Left ventricle myocardium superior (tissue), 1 donor: ENCODE measurements at places on chromosomes 2 and 18. TPM values are rescaled to one million over a fixed set of nuclear protein-coding genes. Genes with fewer than 3 reads are reported as not detected.

The TTC39C gene
- total RNA-seq = 4.1 TPM

The FEV gene
- total RNA-seq = not detected

The VRK2 gene
- total RNA-seq = 33.1 TPM

The CD226 gene
- total RNA-seq = 0.92 TPM

The MRPL33 gene
- total RNA-seq = 367 TPM

The ATP6V1C2 gene
- total RNA-seq = 2.7 TPM

The ITGB6 gene
- total RNA-seq = 4.4 TPM

GRCh38 chr18:58592223-58593214 is 36.4 kb downstream of the ALPK2 start:
- DNase-seq = peak; percentile 70

DNA sequence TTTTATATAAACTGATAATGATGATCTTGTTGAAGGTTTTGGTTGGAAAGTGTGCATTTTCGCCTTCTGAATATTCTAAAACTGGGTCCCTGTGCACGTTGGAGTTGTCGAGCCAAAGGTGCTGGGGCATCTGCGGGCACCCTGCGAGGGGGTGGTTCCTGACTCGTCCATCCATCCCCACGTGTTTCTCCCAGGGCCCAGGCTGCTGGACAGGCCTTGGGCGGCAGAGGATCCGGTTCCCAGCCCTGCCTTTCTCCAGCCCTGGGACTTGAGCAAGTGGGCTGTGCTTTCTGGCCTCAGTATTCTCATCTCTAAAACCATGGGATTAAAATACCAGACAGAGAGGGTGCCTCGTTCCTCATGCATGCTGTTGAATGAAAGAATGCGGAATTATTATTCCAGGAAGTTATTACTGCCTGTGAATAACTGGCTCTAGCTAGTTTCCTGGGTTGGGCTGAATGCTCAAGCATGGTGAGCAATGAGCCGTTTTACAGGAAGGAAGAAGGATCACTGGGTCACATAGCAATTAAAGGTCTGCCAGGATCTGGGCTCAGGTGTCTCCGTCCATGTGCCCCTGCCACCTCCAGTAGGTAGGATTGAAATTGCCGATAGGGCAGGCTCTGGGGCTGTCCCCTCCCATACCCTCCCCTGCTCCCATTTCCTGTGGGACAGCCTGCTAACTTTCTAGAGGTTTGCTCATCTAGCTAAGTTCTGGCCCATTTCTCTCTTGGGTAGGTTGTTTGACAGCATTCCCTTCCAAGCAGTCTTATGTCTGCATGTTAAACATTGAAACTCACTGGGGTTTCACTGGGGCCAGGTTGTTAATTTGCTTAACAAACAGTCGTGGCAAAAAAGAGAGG is 77.2 kb upstream of the HS6ST1 start:
- no peak for DNase-seq

GRCh38 chr18:44708451-44709083 is 27.9 kb downstream of the SETBP1 start:
- no peak for DNase-seq

- DNase-seq = no peak
Measured at GRCh38 chr18:74731097-74731496, 133.4 kb downstream of the ZNF407 start.

- DNase-seq = peak; percentile 25
Measured at GRCh38 chr2:240466579-240467148, 31.2 kb downstream of the GPC1 start.

DNA sequence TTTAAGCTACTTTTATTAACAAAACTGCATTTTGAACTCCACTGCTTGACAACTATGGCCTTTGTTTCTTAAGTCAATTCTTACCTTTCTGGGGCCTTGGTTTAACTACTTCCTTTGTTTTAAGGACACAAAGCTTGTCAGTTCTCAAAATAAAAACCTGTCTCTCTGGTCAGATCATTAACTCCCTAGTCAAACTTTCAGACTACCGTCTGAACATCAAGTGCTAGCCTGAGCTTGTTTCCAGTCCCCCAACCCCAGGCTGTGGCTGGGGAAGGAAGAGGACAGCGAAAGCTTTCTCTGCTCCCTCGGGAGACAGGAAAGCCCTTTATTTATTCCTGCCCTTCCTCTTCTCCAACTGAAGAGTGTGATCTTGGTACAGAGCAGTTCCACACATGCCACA is 1.7 kb downstream of the SH3YL1 start:
- DNase-seq = no peak

DNA sequence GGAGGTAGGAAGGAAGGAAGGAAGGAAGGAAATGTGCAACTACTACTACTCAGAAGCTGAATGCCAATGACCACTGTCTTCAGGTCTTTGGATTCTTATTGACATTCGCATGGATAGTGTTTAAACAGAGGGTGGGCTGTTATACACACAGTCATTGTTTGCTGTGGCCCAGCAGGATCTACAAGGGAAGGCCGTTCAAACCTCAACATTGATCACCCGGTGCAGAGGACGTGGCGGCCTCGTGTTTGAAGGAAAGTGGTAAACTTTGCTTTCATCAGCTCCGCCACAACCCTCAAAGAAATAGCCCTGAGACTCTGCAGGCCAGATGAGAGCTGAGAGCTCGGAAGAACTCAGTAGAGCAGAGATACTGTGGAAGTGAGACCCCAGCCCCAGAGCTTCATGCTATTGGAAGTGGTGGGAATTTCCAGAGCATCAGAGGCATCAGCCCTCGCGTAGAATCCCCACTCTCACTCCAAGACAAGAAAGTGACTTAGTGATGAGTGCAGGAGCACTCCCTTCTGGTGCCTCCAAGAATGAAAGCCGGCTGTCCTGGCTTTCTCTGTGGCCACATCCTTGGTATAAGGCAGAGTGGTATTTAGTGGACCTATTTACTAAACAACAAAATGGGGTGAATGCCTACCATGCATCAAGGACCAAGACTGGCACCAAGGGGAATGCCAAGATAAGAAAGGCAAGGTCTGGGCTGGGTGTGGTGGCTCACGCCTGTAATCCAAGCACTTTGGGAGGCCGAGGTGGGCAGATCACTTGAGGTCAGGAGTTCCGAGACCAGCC is 10.1 kb upstream of the ROCK2 start:
- no peak for DNase-seq

GRCh38 chr2:21363364-21363763 is 239.6 kb downstream of the TDRD15 start:
- no peak for DNase-seq

DNA sequence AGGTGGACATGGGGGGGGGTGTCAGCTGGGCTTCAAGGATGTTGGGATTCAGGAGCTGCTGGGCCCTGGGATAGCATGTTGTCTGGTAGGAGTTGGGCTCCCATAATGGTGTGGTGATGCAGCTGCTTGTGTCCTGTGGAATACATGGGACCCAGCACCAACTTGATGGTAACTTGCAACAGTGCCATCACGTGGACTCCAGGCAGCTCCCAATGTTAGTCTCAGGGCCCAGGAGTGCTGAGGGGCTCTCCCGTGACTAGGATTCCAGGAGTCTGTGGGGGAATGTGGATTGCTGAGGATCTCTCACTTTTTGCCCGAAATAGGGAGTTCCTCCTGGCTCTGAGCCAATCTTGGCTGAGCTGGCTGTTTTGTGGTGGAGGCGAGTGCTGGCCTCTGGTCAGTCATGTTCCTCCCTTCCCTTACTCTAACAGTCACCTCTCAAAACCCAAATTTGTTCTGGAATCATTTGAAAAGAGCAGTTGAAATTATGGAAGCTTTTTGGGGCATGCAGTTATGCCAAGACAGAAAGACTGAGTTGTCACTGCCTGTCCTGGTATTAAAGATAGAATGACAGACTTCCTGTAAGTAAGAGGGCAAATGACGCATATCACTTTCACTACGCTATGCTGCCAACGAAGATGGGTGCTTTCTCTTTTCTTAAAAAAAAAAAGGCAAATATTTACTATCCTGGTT is 607.1 kb downstream of the ADCYAP1 start:
- no peak for DNase-seq

- no peak for DNase-seq
Measured at GRCh38 chr2:180336550-180336949, 329.5 kb upstream of the CWC22 start.

DNA sequence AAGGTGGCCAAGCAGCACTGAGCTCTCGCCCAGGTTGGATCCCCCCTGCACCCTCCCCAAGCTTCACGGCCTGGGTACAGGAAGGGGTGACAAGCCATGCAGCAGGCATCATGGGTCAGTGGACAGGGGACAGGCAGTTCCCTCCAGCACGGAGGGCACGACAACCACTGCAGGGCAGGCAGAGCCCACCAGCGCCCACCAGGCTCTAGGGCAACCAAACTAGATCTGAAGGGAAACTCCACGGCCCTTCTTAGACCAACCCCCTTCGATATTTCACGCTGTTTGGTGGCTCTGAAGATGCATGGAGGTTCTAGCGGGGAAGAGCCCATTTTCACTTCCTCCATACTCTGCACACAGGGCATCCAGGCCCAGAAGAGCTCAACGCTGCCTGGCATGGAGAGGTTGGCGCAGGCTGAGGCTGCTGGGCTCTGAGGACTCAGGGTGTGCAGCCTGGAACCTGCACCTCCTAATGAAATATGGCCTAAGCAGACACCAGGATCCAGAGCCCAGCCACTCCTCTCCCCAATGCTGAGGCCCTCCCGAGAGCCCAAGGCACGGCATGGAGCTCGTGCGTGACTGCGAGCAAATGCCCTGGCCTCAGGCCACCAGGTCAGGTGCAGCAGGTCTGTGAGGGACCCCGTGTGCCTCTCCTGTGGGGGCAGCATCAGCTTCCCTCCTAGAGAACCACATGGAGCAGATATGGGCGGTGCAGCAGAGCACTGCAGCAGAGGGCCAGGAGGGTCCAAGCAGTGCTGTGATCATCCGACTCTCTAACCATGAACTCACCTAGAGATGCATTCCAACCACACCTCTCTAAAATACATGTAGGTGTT is 8.7 kb upstream of the MTERF4 start:
- no peak for DNase-seq

DNA sequence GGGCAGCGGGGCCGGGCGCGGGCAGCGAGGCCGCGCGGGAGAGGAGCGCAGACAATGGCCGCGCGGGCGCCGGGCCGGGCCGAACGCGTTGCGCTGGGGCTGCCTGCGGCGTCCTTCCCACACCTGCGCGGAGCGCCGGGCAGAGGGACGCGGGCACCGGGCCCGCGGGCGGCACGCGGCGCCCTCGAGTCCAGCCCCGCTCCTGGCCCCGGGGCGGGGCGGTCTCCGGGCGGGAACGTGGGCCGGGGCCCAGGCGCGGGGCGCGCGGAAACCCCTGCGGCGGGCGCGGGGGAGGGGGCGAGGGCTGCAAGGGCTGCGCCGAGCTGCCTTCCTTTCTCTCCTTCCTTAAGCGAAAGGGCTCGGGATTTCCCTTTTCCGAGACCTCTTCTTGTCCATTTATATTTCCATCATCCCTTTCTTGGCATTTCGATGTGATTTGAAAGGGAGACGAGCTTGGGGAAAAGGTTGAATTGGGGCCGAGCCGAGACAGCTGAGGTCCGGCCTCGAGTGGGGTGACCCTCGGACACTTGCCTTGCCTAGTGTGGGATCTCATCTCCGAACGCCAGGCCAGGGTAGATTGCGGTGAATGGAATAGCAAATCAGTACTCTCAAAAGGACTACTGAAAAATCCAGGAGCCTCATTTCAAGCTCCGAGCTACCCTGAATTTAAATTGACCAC is 676 bp downstream of the KLHL23 start:
- peak; percentile 48 for DNase-seq

DNA sequence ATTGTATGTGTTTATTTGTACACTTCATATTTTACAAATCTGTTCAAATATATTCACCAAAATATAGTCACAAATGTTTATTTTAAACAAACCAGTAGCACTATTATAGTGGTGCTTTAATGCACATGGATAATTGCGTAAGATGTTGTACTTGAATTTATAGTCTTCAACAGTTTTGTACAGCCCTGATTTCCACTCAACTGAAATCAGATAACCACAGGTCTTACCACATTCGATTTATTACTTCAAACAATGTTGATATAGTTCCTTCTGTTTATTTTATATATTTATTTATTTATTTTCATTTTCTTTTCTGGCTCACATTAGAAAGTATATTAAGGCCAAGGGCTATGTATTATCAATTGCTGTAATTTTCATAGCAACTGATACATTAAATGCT is 99.4 kb upstream of the ZNF804A start:
- no peak for DNase-seq

GRCh38 chr18:45335282-45336043 is 279.8 kb upstream of the SLC14A2 start:
- DNase-seq = no peak

DNA sequence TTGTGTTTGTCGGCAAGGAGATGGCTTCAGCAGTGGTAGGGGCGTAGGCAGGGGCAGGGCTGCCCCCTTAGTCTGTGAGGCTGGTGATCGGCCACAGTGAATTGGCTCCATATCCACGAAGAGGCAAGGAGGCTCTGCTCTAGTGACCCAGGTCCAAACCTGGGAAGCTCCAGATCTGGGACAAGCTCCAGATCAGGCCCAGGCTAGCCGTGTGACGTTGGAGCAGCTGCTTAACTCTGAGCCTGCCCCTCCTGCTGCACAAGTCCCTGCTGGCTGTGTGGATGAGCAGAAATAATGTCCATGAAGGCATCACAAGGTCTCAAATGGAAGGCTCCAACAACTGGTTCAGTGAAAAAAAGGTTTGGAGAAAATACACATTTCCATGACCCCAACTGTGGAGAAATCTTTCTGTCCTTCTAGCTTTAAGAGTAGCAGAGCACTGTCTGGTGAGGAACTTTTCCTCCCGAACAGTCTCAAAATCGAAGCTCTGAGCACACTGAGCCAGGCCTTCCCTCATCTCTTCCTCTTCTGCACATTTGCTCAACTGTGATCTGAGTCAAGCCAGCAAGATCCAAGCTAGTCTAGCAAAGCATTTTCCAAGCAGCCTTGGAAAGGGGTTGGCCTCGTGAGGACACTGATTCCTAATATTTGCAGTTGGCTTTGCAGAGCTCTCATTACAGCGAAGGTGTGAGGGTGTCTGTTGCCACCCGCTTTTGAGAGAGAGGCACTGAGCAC is 67.0 kb upstream of the TCF7L1 start:
- no peak for DNase-seq

DNA sequence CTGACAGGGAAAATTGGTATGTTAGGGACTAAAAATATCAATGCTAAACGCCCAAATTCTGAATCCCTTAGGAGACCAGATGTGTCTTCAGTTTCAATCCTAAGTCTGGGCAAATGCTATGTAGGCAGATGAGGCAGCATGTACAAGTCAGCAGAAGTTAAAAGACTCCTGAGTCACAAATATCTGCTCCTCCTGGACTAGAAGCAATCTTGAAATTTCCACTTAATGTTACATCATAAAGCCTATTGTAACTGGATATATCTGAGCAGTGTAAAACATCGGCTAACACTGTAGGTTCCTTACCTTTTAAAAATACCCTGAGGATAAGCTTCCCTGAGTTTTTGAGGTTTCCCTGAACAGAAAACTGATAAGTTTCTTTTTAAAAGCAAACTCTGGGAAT is 1087.6 kb upstream of the PIK3C3 start:
- no peak for DNase-seq

GRCh38 chr2:119463136-119463535 is 31.5 kb downstream of the TMEM37 start:
- DNase-seq = no peak
